C1 segment of cervical spinal cord (tissue), 14 donors: ENCODE measurements at places on chromosomes 7 and 10.
A peak's percentile ranks its signal among the peaks of the same experiment; 100 is the strongest.

DNA sequence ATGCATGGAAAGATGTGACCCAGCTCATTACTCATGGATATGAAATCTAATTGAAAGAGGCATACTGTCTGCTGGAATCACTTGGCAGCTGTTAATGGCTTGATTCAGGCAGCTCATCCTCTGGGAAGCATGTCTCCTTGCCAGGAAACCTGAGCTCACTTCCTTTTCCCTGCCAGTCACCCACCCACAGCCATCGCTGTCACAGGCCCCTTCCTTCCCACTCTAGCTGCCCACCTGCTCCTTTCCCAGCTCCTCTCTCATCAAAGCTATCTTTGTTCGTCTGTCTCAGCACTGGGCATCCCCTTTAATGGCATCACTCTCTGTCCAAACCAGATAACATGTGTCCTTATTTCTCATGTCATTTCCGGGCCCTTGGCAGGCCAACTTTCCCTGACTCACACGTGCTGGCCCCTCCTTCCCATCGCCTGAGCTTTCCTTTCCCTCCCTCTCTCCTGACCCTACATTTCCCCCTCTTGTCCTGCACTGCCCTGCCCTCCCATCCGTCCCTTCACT lies 721.9 kb downstream of the TNS3 start:
- DNase-seq: no peak

- no peak for DNase-seq
Observed at GRCh38 chr7:121081327-121081936, 92.9 kb downstream of the CPED1 start.

GRCh38 chr7:46791188-46791587 lies 790.7 kb downstream of the TNS3 start:
- no peak for DNase-seq

GRCh38 chr7:30134611-30135300 lies at the start of gene MTURN:
Gene MTURN (plus strand): TSS chr7:30134986. CDS start chr7:30135137, 151 bp downstream.
- peak; percentile 96 for DNase-seq

DNA sequence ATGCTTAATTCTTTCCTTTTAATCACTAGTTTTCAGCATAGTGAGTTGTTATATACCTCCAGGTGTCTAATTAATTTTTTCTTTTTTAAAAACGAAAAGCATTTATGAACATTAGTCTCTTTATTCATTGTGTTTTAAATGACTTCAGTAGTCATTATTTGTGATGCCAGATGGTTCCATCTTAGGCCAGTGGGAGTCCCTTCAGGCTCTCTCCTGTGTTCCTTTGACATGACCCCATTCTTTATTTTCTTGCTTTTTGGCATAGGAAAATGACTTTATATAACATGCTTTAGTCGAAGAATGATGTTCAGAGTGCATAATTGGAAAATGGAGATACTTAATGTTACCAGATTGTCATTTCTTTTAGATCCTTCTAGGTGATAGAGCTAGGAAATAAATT lies 24.4 kb downstream of the MKLN1 start:
- DNase-seq: no peak

DNA sequence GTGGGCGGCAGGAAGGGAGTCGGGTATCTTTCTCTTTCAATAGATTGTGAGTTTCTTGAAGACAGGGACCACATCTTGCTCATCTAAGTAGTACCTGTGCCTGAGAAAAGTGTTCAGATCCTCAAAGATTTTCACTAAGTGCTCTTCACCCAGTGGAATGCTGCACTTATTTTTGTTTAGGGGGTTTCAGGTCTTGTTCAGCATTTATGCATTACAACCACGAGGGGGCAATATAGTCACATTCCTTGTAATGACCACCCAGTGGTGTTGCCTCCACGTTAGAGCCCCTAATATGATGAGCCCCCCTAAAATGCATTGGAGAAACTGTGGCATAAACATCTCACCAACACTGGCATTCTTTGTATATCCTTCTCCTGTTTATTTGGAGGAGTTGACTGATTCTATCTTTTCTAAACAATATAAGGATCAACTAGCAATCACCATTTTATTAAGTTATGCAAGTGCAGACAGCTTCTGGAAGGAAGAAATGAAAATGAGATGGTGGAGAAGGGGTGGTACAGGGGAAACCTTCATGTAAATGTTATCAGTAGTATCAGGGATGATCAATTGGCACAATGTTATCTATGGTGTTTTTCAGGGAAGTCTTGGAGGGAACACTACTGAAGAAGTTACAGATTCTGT lies 3.1 kb upstream of the PAPSS2 start:
- no peak for DNase-seq

GRCh38 chr10:16483241-16483917 lies 38.3 kb downstream of the C1QL3 start:
- DNase-seq: no peak

- no peak for DNase-seq
Observed at GRCh38 chr7:152760854-152761748, 1.5 kb downstream of the ACTR3B start.

- DNase-seq: no peak
Observed at GRCh38 chr10:32033171-32033570, 23.1 kb downstream of the KIF5B start.

- no peak for DNase-seq
Observed at GRCh38 chr7:125184801-125185200, 255.2 kb upstream of the POT1 start.

GRCh38 chr10:49166484-49167400 lies 21.4 kb downstream of the TMEM273 start:
- no peak for DNase-seq

GRCh38 chr10:4512671-4513240 lies 313.3 kb upstream of the AKR1E2 start:
- no peak for DNase-seq

GRCh38 chr10:118045837-118046394 lies 825 bp downstream of the RAB11FIP2 start:
- DNase-seq: peak; percentile 70

DNA sequence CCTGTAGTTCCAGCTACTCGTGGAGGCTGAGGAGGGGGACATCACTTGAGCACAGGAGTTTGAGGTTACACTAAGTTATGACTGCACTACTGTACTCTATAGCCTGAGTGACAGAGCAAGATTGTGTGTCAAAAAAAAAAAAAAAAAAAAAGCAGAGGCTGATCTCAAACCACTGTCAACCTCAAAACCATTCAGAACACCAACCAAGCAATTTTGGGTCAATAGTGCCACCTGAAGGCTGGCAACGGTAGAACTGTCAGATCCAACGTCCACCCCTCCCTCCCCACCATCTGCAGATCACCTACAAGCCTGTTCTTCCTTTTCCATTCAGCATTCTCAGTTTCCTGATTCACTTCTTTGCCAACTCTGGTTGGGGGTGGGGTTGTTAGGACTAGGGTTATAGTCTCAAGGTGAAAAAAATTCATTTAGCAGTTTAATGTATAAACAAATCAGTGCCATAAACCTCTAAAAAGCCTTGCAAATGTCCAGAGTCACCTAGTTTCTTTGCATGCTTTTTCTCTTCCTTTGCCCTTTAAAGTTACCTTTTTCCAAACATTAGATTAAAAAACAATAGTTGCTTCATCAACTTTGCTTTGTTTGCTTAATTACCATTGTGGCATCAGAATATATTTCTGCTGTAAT lies 2.6 kb downstream of the MRPS33 start:
- peak; percentile 18 for DNase-seq

DNA sequence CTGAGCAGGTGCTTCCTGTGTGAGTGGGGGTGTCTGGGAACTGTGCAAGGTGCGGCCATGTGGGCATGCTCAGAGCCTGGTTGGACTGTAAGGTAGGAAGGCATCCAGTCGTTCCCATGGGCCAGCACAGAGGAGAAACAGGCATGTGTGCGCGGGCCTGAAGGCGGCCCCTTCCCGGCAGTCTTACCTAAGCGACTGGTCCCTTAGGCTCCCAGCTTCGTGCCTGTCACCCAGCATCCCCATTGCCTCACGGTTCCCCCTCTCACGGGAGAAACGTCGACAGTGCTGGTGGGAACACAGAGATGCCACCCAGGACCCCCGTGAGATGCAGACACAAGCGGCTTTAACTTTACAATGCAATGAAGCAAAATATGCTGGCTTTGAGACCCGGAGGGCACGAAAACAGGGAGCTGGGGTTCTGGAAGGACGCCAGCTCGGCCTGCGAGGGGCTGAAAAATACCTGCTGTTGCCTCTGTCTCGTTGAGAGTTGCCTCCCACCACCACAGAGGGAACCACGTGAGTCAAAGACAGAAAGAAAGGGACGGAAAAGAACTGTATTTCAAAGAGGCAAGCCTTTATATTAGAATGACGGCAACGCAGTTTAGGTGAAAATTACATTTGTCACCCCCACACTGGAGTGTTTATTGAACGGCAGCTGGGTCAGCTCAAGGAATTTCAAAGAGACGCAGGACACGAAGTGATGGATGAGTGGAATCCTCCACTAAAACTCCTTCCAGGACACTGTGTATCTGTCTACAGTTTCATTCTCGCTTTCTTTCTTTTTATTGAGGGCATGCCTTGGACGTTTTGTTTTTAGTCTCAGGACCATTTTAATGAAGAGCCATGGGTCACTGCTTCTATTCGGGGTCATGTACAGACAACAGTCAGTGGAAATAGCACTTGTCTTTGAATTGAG lies 128.4 kb downstream of the DNAJB6 start:
- no peak for DNase-seq
